ENCODE measurements at places on chromosomes 12 and 14.
A peak's percentile ranks its signal among the peaks of the same experiment; 100 is the strongest.

DNA sequence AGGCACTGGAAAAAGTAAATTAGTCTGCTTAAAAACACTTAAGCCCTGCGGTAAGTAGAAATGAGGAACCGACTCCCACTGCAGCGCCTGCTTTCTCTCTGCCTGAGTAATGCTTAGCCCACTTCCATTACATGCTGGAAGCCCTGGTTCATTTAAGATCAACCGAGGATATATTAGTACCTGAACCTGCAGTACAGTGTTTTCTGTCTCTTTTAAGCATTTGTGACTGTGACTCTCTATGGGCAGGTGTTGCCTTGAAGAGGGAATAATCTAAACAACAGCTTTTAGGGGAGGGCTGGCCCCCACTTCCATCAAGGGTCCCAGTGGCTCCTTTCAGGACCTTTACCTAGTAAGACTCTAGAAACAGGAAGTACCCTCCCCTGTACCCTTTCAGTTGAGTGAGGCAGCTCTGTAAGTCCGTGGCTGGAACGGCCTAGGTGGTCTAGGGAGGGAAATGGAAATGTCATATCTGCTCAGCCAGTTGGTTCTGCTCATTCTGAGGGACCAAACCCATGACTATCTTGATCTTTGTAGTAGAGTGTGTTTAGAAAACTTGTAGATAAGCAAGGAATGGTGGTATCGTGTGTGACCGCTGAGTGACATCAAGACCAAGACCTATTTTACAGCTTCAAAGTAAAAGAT is 56.2 kb downstream of the FNTB start:
- no peak for DNase-seq

- peak; percentile 48 for DNase-seq
These were observed 13.9 kb downstream of the EVL start for GRCh38 chr14:100078997-100079725.

DNA sequence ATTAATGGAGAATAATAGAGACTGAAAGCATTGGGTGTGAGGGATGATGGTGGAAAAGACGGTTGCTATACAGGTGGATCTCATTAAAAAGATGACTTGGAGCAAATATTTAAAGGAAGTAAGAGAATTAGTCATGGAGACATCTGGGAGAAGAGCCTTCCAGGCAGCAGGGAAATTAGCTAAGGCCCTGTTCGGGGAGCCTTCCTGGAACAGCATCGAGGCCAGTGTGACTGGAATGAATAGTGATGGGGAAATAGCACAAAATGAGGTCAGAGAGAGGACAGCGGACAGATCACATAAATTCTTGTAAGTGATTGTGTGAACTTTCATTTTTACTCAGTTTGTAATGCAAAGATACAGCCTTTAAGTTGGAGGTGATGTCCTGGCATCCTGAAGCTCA is 842.3 kb downstream of the SLC6A15 start:
- peak; percentile 22 for DNase-seq

DNA sequence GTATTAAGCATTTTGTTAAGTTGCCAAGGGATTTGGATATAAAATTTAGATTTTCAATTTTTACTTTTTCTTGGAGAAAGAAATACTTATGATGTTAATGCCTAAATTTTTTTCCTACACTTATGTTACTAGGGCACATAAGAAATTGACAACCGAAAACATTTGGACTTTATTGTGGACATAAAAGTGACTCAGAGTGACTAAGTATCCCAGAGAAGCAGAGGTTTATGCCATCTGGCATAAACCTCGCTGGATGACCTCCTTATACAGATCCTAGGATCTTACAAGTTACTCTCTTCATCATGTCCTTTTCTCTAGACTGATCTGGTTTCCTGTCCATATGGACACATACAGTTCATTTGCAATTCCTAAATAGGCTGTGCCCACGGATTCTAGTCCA is 89.8 kb downstream of the RERG start:
- DNase-seq = peak; percentile 43

DNA sequence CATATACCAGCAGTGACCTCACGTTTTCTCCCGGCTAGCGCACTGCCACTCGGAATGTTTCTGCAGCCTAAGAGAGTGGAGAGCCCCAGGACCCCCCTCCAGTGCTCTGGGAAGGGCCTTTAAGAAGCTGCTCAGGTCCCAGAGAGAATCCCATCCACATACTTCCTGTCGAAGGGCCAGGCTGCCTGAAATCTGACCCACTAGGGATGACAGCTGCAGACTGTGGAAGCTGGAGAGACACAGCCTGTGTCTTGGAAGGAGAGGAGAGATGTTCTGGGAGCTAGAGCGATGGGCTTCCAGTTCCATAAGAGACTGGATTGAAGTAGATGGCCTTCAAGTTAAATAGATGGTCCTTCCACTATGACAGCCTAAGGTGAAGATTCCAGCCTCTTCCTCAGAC is 54.4 kb downstream of the IQSEC3 start:
- no peak for DNase-seq

GRCh38 chr12:105946493-105946901 is 192.3 kb downstream of the NUAK1 start:
- DNase-seq = no peak

DNA sequence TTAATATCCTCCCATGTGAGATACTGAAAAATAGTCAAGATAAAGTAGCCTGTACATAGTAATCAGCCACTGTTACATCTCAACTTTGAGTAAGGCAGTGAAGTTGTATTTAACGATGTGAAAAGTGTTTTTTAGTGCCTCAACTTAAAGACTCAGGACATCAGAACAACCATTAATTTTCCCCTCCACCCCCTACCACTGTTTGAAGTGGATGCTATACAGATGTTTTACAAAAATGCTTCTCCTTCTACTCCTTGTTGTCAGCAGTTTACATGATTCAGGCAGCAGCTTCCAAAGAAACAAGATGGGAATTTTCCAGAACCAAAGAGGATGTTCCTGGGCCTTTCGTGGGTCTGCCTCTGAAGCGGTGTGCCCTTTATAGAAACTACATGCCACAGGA is 143.6 kb downstream of the RPAP3 start:
- no peak for DNase-seq

DNA sequence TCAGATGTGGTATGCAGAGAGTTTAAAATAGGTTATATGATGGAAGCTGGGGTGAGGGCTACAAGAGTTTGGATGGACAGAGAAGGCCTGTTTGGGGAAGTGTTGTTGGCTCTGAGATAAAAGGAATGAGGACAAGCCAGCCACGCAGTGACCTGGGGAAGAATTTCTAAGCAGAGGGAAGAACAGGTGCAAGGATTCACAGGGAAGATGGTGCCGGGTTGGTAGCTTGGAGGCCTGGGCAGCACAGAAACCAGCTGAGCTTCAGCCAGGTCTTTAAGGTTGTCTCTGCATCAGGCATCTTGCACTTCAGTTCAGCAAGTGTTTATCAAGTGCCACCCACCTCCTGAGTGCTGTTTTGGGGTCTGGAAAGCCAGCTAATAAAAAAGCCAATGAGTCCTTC is 1163.7 kb downstream of the AACS start:
- no peak for DNase-seq
